ENCODE measurements at places on chromosomes 2 and 18.

DNA sequence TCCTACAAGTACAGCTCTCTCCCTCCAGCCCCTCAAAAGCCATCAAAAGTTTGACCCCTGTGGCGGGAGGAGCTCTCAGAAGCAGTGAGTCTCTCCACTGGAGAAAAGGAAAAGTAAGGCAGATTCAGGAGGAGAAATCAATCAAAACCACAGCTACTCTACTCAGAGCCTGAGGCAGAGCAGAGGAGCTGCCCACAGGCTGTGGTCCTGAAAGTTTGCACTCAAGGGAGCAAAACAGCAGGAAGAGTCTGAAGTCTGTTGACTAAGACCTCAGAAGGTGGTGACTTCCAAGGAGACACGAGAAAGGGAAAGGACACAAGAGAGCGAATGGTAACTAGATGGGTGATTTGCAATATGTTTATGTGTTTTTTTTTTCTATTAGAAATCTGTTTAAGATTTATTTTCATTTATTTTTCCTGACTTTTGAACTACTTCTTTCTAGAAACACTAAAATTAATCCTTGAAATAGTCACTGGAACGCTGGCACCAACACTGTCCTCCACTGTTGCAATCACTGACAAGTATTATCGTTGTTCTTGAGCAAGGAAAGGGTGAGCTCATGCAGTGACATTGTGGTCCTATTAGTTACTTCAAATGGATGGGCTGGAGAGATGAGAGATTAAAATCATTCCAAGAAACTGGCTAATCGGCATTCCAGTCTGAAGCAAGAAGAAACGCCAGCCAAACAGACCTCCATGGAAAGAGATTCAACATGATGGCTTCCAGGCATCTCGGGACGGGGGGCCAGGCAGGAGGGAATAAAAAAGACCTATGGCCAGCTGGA lies 35.8 kb downstream of the PID1 start:
- no peak for DNase-seq

- no peak for DNase-seq
Observed at GRCh38 chr2:102000813-102001766, 9.3 kb downstream of the IL1R2 start.

DNA sequence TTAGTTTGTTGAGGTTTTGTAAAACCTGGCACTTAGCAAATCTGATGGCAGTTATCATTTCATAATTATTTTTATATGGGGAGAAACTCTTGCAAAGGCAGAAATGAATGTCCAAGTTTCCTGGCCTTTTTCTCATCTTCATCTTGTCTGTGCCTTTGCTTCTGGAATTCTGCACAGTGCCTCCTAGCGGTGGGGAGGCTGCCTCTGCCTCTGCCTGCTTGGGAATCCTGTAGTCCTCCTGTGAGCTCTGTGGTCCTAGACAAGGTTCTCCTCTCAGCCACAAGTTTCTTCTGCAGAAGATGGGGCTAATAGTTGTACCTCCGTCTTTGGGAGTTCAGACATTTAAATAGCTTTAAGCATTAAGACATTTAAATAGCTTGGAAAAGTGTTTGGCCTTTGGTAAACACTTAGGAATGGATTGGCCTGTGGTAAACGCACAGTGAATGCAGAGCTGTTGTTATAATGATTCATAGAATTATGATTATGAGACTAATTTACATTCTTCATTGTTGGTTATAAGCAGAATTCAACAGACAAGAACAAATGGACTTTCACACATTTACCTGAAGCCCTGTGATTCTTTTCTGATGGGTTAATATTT lies 101.2 kb downstream of the ZNF236 start:
- no peak for DNase-seq

GRCh38 chr2:200733713-200734198 lies 78.0 kb upstream of the BZW1 start:
- no peak for DNase-seq

- no peak for DNase-seq
Observed at GRCh38 chr18:57975805-57976204, 68.2 kb upstream of the NEDD4L start.

DNA sequence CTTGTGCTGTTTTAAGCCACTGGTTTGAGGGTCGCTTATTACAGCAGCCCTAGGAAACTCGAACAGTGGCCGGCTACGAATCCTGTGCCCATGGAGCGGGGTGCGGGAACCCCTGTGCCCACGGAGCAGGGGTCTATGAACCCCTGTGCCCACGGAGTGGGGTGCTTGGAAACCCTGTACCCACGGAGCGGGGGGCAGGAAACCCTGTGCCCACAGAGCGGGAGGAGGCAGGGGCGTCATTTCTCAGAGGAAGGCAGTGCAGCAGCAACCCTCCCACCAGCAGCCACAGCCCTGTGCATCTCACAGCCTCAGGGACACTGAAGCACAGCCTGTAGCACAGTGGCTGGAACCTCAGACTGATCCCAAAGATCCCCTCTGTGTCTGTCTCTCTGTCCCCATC lies 34.2 kb upstream of the GPC1 start:
- no peak for DNase-seq

DNA sequence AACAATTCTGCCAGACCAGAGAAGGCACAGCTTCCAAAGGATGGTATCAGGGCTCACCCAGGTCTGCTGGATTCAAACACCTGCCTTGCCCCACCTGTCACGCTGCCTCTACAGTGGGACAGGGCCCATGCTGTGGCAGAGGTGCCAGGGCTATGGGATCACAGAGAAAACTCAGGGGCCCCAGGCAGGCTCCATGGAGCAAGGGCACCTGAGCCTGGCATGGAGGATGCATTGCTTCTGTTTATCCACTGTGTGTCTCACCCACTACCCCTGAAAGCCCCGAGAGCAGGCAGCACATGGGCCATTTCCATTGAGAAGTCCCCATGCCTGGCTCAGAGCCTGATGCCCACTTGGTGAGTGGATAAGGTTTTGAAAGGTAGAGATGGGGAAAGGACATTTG lies 76.0 kb downstream of the TNS1 start:
- no peak for DNase-seq

GRCh38 chr2:16559278-16560067 lies 106.2 kb downstream of the CYRIA start:
- DNase-seq = no peak

DNA sequence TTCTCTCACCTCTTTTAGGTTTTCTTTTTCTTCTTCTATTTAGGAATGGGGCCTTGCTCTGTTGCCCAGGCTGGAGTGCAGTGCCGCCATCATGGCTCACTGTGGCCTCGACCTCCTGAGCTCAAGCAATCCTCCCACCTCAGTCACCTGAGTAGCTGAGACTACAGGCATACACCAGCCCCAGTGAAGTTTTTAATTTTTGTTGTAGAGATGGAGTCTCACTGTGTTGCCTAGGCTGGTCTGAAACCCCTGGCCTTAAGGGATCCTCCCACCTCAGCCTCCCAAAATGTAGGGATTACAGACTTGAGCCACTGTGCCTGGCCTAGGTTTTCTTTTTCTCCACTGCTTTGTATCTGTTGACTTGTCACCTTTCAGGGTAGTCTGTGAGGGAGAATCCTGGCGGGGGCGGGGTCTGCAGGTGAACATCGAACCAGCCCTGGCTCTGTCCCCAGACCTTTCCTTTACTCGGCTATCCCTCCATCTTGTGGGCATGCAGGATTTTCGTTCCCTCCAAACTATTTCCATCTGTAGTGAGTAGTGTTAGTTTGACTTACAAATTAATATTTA lies 21.7 kb downstream of the NCK2 start:
- DNase-seq = no peak

DNA sequence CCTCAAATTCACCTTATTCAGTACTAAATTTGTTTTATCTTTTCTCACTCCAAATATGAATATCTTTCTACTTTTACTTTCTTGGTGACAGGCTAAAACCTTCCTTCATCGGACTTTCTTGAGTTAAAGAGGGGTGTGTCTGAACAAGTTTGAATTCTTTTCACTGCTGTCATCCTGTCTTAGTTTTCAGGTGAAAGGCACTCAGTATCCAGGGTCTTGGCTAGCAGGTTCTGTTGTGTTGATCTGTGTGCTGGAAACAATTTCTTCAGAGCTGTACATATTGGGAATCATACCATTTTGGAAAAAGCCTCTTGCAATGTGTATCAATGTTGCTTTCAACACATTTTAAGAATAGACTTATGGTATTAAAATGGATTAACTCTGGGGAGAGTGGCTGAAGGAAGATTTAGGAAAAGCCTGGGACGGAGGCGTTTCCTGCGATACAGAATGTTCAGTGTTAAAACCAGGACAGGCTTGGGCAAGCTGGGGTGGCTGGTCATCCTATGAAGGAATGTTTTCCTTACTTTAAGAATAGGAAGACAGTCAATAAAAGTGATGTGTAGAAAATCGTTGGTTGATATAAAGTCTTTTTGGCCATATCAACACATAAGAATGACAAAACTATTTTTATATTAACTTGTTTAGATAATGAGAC lies 350.7 kb upstream of the SPRED2 start:
- no peak for DNase-seq

- no peak for DNase-seq
Observed at GRCh38 chr18:3722649-3723433, 272.9 kb downstream of the TGIF1 start.

- no peak for DNase-seq
Observed at GRCh38 chr2:239684996-239685395, 284.2 kb upstream of the HDAC4 start.

DNA sequence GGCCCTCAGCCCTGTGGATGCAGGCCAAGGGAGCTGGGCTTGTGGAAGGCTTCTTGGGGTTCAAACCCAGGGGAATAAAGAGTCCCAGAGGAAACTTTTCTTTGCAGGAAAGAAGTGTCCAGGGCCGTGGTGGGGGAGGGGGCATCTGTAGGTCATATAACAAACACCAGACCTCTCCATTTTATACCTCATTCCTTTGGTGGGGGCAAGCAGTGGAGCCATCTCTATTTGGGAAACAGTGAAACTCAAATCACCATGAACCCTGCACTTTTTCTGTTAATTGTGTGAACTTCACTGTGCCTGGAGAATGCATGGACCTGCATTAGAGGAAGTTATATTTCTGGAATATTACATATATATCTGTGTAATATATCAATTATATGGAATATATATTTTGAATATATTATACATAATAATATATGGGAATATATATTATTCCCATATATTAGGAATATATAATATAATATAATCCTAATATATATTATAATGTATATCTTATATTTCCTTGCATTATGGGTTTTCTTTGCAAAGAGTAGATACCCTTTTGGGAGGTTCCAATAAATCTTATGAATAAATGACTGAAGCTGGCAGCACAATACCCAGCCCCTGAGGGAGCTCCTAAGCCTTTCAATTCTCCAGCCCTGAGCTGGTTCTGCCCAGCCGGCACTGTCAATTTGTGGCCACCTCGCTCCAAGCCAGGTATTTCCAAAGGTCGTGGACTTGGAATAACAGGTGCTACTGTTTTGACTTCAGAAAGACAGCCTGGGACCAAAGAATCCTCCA lies 97.7 kb upstream of the PKDCC start:
- DNase-seq = no peak

GRCh38 chr2:155692856-155693255 lies 639.7 kb downstream of the NR4A2 start:
- DNase-seq = no peak

DNA sequence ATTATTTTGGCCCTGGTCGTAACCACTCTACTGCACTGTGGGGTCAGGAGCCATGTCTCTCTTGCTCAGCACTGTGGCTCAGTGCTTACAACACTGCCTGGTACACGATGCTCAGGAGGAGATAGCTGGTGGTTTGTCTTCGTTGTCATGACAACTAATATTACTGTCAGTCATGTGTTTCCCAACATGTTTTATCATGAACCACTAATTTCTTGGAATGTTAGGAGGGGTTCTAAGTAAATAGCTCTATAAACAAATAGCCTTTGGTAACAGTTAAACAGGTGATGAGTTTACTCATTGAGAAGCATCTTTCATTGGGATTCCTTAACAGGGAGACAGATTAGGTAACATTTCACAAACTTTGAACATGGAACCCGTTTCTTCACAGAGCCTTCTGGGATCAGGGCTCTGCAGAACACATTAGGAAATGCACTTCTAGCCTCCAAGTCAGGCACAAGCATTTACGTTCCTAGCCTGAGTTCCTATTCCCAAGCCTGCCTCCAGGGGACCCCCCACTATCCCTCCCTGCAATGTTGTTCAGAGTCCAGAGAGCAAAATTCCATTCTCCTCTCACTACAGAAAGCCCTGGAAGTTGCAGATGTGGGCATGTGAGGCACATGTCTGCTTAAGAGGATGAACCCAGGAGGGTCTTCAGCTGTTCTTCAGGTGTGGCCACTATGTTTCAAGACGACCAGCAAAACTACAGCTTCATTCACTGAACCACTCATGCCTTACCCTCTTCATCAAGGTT lies 6.4 kb upstream of the RBM44 start:
- no peak for DNase-seq

DNA sequence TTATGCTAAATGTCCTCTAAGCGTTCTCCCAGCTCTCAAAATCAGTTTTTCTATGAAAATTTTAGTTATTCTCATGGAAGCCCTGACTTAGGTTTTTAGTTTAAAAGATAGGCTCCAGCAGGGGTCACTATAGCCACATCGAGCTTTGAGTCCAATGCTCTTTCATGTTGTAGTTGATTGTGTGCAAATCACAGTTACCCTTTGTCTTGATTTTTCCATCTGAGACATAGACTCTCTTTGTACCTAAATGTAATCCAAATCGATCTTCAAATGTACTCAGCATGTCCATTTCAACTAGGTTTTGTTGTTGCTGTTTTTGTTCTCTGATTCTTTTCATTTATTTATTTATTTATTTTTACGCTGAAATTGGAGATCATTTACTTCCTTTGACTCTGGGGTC lies 26.4 kb upstream of the MSTN start:
- DNase-seq = peak; percentile 3

DNA sequence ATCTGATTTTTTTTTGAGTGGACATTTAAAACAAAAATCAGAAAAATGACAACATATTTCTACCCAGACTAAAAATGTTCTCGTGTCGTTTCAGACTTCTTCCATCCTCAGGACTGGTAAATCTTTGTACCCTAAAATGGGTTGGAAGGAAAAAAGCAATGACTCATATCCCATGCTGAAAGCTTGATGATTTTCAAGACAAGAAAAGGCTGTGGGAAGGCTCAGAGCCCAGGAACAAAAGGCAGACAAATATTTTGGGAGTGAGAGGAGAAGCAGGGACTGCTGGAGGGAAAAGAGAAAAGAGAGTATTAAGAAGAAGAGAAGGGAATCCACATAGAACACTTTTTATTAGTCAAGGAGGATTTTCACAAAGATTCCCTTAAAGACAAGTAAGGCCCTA lies 77.1 kb upstream of the CTAGE1 start:
- no peak for DNase-seq

DNA sequence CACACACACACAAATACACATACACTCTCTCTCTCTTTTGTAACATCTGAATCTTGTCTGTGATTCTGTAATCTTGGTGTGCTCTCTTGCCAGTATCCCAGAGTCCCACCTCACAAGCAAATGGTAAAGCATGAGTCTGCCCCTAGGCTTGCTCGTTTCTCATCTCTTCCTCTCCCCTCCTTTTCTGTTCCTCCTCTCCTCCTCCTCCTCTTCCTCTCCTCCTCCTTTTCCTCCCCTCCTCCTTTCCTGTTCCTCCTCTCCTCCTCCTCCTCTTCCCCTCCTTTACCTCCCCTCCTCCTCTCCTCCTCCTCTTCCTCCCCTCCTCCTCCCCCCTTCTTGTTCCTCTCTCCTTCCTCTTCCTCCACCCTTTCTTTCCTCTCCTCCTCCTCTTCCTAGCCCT lies 59.0 kb downstream of the TNFRSF11A start:
- no peak for DNase-seq

All from stimulated activated CD8-positive, alpha-beta memory T cell treated with anti-CD3 and anti-CD28 coated beads, Interleukin-7, amount 100 ng/mL, for 1 hour (primary cell).